ENCODE measurements at places on chromosomes 5 and 9. TPM values are rescaled to one million over a fixed set of nuclear protein-coding genes. Genes with fewer than 3 reads are reported as not detected.

- no peak for DNase-seq
Measured at GRCh38 chr5:128574041-128574440, 36.0 kb upstream of the FBN2 start.

DNA sequence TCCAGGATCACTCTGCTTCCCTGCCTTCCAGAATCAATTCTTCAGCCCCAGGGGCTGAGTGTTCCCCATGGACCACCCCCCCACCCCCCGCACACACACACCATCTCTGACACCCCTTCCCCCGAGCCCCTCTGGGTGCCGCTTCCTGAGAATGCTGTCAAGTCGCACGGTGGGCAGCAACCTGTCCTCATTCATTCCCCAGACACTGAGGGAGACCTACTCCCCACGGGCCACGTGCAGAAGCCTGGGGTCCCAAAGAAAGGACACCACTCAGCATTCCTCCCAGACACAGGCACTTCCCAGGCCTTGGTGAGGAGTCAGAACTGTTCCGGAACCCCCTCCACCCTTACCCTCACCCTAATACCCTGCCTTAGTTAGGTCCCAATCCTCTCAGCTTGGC, 12.8 kb downstream of the CPLX2 start:
- DNase-seq, result peak; percentile 58

Gene ADAMTS13
- total RNA-seq, result 1.4 TPM

GRCh38 chr9:123407217-123407851, 51.3 kb downstream of the CRB2 start:
- peak; percentile 76 for DNase-seq

Gene LCN6
- not detected for total RNA-seq

Gene MED27
- total RNA-seq, result 25.7 TPM

Gene GPX3
- total RNA-seq, result 8.8 TPM

GRCh38 chr9:100488177-100488576, 15.2 kb downstream of the TMEFF1 start:
- no peak for DNase-seq

Gene TMOD1
- not detected for total RNA-seq

DNA sequence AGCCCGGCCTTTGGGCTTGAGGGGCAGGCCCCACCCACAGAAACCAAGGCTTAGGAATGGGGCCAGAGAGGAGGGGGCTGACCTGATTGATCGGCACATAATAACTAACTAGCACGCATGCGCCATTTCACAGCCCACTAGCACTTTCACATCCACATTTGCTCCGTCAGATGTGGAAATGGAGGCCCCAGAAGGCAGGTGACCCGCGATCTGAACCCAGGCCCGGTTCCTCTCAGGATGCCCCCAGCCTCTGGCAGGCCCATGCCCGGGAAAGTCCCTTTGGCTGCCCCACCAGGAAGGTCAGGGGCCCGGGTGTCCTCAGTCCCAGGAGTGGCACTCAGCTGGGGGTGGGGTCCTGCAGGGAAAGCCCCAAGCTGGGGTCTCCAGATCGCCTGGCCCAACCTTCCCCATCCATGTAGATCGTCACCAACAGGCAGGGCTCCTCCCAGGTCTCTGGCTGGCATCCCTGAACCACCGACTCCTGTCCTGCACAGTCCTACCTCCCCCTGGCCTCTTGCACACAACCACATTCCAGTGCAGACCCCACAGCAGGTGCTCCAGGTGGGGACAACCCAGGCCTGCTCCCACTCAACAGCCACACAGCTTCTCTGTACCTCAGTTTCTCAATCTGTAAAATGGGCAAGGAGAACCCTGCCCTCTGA, 46.7 kb downstream of the VAV2 start:
- peak; percentile 73 for DNase-seq

Gene GABRA6
- total RNA-seq, result not detected

Gene ABITRAM
- total RNA-seq, result 9.0 TPM

- DNase-seq, result no peak
Measured at GRCh38 chr9:109455861-109456260, 42.2 kb downstream of the PTPN3 start.

Gene CARD6
- total RNA-seq, result 19.5 TPM

GRCh38 chr5:131109540-131110255, 55.4 kb downstream of the HINT1 start:
- no peak for DNase-seq

Gene TMC1
- total RNA-seq, result not detected

- peak; percentile 86 for DNase-seq
Measured at GRCh38 chr9:33250458-33250995, 10.6 kb downstream of the SPINK4 start.

Gene OR1J4
- total RNA-seq, result not detected

Gene CD72
- 2.7 TPM for total RNA-seq

DNA sequence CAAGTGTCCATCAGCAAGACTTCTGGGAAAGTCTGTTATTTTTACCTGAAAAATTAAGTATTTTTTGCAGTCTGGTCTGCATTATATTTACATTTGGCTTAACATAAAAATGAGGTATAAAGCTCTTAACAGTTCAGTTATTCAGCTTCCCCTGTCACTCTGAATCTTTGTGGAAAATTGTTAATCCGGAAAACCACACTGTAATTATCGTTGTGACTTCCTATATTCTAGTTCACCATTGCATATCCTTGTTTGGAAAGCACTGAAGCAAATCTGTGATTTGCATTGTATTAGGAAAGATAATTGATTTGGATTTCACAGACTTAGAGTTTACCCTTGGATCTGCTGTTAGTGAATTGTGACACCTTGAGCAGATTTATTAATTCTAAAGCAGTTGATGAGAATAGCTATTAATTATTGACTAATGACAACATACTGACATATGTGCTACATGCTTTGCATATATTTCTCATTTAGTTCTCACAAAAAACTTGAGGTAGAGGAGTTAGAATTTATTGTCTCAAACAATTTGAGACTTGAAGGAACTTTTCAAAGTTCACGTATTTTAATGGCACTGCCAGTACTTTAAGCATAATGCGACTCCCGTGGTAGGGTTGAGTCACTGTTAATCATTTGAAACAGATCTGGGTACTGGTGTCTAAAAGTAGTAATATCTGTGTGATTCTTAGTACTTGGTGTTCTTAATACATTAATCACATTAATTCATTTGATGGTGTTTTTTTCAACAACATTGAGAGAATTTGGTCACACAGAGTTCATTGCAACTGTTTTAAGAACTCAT, 71.8 kb upstream of the LRRC70 start:
- DNase-seq, result no peak

GRCh38 chr5:156356238-156356637, 29.3 kb downstream of the SGCD start:
- no peak for DNase-seq

- DNase-seq, result no peak
Measured at GRCh38 chr5:74660140-74660539, 19.6 kb upstream of the ENC1 start.

DNA sequence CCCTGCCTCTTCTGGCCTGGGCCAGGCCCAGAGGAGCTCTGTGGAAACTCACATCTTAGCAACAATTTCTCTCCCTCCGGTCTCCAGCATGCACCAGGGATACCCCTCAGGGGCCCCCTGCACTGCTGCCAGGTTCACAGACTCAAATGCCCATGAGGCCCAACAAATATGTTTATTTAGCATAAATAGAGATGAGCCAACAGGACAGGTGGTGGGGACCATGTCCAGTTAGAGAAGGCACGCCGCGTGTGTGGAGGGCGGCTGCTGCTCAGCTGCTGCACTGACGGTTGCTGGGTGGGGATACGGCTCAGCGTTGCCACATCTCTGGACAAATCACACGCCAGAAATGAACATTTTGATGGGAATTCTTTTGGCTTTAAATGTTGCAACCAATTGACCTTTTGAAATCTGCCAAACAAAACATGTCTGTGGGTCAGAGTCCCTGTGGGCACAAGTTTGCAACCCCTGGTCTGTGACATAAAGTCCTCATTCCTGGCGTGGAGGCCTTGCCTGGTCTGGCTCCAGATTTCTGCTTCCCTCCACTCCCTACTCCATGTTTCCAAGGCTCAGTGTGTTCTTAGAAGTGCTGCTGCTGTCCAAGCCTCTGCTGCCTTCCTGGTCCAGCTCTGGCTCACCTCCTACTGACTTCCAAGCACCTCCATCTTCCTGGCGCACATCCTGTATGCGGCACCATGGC, 88.9 kb downstream of the AMBP start:
- peak; percentile 80 for DNase-seq

GRCh38 chr5:103889500-103890209, 327.1 kb upstream of the NUDT12 start:
- no peak for DNase-seq

DNA sequence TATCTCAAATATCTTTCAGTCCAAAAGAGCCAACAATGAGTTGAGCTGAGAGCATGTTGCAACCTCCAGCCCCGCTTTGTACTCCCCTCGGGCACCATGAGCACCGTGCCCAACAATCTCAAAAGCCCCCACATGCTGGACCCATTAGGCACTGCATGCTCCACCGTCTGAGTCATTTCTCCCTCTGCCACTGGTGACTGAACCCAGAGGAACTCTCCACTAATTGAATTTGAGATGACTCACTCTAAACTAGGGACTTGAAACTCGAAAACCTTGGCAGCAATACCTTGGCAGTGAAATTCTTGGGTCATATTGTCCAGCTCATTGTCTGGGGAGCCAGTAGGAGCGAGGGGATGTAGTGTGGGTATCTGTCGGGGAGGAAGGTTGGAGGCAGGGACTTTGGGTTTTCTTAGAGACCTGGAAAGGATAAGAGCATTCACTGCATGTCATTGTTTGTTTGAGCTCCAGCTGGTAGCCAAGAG, 49.9 kb upstream of the SLIT3 start:
- peak; percentile 89 for DNase-seq

DNA sequence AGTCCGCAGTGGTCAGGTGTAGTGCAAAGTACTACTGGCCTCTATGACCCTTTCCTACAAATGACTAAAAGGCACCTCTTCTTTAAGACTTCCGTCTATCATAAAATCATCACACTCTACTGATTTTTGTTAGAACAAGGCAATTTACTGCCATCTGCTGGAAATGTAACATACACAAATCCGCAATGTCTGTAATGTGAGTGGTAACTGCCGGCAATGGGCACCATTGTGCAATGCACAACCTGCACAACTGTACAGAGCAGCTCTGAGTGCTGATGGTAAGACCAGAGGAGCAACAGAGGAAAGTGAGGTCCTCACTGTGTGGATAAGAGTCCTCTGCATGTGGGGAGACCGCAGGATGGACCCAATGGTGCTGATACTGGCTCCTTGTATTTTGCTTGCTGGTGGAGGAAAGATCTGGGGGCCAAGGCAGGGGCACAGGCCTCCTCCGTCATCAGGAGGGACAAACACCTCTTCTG, 103.7 kb downstream of the ATPSCKMT start:
- peak; percentile 21 for DNase-seq

DNA sequence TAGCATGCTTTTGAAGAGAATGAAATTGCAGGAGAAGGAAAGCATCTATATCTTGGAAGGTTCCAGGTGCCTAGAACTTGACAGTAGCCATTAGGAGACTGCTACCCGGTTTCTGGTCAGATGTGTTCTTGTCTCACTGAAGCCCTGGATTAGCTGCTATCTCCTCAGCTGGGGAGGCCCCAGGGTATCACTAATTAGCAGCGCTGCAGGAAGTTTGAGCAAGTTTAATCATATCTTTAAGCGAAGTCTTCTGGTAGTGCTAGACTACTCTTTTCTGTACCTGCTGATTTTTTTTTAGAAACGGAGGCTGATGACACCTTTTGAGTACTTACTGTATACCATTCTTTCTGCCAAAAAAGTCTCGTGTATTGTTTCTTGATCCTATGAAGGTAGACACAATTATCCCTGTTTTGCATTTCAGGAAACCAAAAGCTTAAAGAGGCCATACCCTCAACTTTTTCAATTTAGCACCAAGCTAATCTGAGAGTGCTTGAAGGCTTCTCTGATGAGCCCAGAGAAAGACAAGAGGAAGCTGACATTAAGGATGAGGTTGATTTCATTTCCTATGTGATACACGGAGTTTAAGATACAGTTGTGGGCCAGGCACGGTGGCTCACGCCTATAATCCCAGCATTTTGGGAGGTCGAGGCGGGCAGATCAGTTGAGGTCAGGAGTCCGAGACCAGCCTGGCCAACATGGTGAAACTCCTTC, 201.3 kb downstream of the ARHGAP26 start:
- DNase-seq, result no peak

- DNase-seq, result no peak
Measured at GRCh38 chr5:14109041-14109747, 33.9 kb upstream of the TRIO start.

Gene VCAN
- total RNA-seq, result 543 TPM

DNA sequence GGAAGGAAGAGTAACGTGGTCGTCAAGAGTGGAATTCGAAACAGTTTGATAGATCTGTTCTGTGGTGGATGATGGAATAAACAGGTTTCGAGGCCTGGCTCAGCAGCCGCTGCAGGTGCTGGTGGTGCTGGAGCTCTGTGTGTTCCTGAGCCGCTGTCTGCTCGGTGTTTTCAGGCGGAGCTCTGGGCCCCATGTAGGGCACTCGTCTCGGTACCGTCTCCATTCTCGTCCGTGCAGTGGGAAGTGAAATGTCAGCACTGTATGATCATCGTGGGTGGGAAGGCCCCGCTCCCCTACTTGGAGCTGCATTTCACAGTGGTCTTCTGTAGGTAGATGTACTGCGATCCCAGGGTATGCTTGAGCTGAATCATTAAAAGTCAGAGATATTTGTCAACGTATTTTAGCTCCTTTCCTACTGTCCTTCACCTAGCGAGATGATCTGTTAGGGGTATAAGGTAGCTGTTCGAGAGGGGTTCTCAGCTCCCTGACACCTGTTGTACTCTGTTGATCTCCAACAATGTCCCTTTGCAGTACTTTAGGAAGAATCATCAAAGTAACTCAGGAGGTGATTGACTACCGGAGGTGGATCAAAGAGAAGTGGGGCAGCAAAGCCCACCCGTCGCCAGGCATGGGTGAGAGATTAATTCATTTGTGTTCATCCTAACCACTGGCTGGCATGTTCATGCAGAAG, 35.9 kb downstream of the TENT4A start:
- no peak for DNase-seq

DNA sequence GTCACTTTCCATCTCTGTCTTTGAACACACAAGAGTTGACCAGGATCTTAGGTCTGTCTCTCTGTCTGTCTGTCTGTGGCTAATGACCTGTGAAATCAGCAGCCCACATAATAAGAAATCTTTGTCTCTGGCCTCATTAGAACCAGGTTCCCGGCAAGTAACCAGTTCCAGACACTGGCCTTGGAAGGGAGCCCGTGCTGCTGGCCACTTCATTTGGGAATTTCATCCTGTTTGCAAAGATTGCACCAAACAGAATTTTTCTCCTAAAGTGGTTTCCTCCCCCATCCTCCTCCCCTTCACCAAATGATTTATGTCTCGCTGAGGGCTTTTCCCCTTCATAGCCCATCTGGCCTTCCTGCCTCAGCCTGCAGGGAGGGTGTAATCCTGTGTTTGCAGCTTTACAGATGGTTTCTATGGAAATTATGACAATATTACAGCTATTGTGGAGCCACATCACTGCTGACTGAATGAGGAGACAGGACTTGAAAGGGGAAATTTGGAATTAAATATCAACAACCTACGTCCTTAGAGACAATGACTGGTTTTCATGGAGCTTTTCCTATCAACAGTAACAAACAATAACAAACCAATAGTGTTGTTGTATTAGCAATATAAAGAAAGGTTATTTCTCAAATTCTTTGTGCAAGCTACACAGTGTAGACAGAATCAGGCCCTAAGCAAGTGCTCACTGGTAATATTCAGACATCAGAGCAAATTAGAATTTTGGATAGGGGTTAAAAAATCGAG, 25.7 kb downstream of the DPYSL3 start:
- DNase-seq, result peak; percentile 66
